ENCODE measurements at places on chromosomes 3 and 15. TPM values are rescaled to one million over a fixed set of nuclear protein-coding genes. Genes with fewer than 3 reads are reported as not detected.
A peak's percentile ranks its signal among the peaks of the same experiment; 100 is the strongest.

DNA sequence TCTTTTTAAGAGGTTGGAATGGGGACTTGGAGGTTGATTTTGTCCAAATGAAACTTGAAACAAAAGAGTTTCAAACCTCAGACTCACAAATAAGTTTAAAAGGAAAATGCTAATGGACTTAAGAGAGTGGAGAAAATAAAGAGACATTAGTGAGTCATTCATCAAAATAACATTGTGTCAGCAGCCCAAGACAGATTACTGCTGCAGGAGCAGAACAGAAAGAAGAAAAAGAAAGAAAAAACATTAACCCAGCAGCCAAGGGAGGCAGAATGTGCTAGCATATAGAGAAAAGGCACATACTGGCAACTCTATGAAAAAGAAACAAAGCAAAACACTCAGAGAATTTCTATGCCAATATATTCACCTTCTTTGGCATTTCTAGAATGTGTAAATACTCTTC, 42.6 kb downstream of the ADAMTS9 start:
- H3K27me3 ChIP-seq: no peaks in the 10 kb centered on the region
- no peaks in the 10 kb centered on the region for H3K4me1 ChIP-seq
- no peak overlapping the region for H3K27ac ChIP-seq
- H3K4me3 ChIP-seq: no peak overlapping the region
- no peak for DNase-seq

DNA sequence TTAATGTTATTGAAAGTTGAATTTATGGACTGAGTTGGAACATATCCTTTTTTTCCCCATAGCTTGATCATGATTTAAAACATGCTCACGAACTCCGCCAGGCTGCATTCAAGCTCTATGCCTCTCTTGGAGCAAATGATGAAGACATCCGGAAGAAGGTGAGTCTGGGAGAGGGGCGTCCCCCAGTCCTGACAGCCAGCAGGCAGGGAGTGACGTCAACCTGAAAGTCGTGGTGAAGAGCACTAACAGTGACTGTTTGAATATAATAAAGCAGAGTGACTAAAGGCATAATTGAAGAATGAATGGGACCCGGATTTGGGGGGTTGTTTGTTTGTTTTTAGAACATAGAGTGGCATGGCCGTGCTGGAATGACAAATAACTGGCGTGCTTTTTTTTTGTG, 57.9 kb downstream of the ARMC8 start:
- no peak overlapping the region for H3K27ac ChIP-seq
- no peak overlapping the region for H3K4me3 ChIP-seq
- H3K27me3 ChIP-seq: no peaks in the 10 kb centered on the region
- no peaks in the 10 kb centered on the region for H3K4me1 ChIP-seq
- H3K36me3 ChIP-seq: peaks cover 45% of the 10 kb centered on the region
- no peak for DNase-seq

- H3K27ac ChIP-seq: no peak overlapping the region
- no peaks in the 10 kb centered on the region for H3K36me3 ChIP-seq
- H3K4me3 ChIP-seq: no peak overlapping the region
- no peak for DNase-seq
These were observed 217.6 kb downstream of the SLCO3A1 start for GRCh38 chr15:92071045-92071634.

DNA sequence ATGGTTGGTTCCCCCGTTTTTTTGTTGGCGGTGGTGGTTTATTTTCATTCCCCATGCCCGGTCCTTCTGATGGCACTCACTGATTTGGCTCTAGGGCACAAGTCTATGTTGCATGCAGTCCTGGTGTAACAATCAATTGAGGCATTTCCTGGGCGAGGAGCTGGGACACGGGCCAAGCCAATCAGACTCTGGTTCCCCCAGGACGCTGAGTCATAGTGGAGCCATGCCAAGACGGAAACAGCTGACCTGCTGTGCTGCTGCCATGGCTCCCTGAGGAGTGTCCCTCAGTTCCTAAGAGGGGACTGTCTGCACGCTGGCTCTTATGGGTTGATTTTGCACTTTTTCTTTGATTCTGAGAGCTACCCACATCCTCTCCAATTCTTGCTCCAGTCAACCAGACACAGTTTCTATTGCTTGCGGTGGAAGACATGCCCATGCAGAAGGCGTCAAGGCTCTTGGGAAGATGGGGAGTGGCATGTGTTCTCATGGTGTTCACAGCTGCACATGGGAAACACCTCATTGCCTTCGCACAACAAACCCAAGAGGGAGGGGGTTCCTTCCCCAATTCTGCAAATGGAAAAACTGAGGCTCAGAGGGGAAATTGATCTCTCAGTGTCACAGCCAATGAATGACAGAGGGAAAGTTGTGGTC, 28.3 kb upstream of the ALDH1L1 start:
- no peaks in the 10 kb centered on the region for H3K36me3 ChIP-seq
- H3K4me3 ChIP-seq: no peak overlapping the region
- no peak for DNase-seq
- H3K4me1 ChIP-seq: no peaks in the 10 kb centered on the region

- H3K36me3 ChIP-seq: no peaks in the 10 kb centered on the region
- H3K27me3 ChIP-seq: no peaks in the 10 kb centered on the region
- no peak for DNase-seq
- no peak overlapping the region for H3K27ac ChIP-seq
These were observed 169.4 kb upstream of the ZNF385D start for GRCh38 chr3:21920421-21920861.

DNA sequence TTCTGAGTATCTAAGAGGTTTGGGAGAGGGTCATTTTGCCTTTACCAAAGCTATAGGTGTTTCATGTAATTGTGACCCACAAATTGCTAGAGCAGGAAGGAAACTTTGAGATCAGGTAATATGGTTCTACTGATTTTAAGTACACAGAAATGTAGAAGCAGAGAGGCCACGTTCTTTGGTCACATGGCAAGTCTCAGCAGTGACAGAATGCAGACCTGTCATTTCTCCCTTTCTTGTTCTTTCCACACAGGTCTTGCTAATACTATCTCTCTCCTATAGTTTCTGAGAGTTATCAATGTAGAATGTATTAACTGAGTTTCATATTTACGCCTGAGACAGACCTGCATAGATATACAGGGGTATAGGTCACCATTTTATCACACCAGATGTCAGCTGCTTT, 10.9 kb upstream of the RTP1 start:
- peaks cover 14% of the 10 kb centered on the region for H3K4me1 ChIP-seq
- H3K27me3 ChIP-seq: peaks cover 33% of the 10 kb centered on the region
- H3K4me3 ChIP-seq: no peak overlapping the region
- peaks cover 4% of the 10 kb centered on the region for H3K36me3 ChIP-seq
- DNase-seq: no peak

GRCh38 chr15:66840615-66841390, 138.8 kb downstream of the SMAD6 start:
- no peak overlapping the region for H3K27ac ChIP-seq
- no peaks in the 10 kb centered on the region for H3K36me3 ChIP-seq
- H3K4me3 ChIP-seq: no peak overlapping the region
- peaks cover 45% of the 10 kb centered on the region for H3K27me3 ChIP-seq
- peaks cover 2% of the 10 kb centered on the region for H3K4me1 ChIP-seq
- no peak for DNase-seq

DNA sequence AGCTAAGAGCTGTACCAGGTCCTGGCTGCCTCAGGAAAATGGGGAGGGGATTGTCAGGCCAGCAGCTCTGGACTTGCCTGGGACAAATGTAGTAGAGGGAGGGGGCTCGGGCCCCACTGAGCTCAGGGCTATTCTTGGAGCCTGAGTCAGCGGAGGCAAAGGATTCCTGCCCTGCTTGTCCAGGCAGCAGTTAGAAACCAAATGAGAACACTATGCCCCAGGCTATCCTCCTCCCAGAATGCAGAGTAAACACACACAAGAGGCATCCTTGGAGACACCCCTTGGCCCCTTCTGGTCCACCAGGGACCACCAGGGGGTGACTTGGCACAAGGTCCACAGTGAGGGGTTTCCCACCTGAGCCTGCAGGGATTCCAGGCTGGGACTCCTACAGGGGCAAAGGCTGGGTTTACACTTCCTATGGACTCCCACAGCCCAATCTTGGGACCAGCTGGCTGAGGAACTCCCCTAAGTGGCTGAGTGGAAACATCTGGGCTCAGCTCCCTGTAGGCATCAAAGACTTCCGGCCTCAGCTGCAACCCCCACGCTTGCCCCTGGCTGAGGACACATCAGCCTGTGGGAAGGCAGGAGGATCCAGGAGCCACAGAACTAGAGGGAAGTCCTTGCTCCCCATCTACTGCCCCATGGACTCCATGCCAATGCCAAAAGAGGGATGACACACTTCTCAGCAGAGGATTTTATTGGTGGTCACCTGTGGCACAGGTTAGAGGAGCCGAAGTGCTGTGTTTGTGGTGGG, 3.4 kb upstream of the COL7A1 start:
- H3K4me3 ChIP-seq: no peak overlapping the region
- H3K27me3 ChIP-seq: peaks cover 21% of the 10 kb centered on the region
- H3K4me1 ChIP-seq: no peaks in the 10 kb centered on the region
- DNase-seq: no peak
- peaks cover 19% of the 10 kb centered on the region for H3K36me3 ChIP-seq

- no peak for DNase-seq
- peaks cover 28% of the 10 kb centered on the region for H3K4me1 ChIP-seq
- peaks cover 3% of the 10 kb centered on the region for H3K27me3 ChIP-seq
- H3K4me3 ChIP-seq: no peak overlapping the region
These were observed 9.7 kb upstream of the CRBN start for GRCh38 chr3:3189102-3189727.

DNA sequence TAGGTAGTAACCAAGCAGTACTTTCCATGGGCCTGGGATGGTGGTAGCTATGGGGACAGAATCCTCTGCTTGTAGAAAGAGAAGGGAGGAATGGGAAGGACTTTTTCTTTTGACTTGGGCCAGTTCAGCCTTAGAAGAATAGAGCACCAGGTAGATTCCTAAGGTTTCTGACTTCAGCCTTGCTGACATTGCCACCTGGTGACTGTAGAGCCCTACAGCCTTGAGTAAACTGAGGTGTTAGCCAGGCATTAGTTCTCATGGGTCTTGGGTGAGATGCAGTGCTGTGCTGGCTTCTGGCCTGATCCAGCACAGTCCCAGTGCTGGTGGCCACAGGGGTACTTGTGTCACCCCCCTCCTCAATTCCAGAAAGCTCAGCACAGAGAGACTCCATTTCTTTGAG, 171.1 kb downstream of the ZBBX start:
- no peak overlapping the region for H3K27ac ChIP-seq
- DNase-seq: no peak
- H3K27me3 ChIP-seq: no peaks in the 10 kb centered on the region
- H3K4me1 ChIP-seq: no peaks in the 10 kb centered on the region

DNA sequence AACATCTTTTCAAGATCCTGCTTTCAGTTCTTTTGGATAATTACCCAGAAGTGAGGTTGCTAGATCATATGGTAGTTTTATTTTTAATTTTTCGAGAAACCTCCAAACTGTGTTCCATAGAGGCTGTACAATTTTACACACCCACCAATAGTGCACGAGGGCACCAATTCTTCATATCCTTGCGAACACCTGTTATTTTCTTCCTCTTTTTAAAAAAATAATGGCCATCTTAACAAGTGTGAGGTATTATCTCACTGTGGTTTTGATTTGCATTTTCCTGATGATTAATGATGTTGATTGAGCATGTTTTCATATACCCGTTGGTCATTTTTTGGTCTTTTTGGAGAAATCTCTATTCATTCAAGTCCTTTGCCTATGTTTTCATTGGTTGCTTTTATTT, 17.6 kb upstream of the CEP152 start:
- no peak overlapping the region for H3K27ac ChIP-seq
- no peak for DNase-seq
- peaks cover under 1% of the 10 kb centered on the region for H3K36me3 ChIP-seq
- no peaks in the 10 kb centered on the region for H3K4me1 ChIP-seq

DNA sequence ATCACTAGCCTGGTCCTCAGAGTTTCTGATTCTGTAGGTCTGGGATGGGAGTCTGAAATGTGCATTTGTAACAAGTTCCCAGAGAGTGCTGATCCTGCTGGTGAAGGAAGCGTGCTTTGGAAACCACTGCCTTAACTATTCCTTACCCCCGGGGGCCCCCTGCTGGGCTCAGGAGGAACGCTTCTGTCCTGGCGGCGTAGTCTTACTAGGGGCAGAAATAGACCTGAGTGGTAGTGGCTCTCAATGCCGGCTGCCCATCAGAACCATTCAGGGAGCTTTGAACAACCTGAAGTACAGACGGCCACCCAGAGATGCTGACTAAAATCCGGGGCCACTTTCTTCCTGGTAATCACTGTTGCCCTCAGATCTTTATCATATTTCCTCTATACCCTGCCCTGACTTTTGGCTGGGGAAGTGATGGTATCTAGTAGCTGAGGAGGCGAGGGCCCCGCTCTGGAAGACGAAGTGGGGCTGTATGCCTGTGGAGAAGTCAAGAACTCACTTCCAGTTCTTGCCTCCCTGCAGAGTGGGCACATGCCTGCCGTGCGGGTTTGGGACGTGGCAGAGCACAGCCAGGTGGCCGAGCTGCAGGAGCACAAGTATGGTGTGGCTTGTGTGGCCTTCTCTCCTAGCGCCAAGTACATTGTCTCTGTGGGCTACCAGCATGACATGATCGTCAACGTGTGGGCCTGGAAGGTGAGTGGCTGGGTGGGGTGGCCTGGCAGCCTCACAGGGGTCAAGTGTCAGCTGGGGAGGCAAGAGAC, 16.3 kb upstream of the JMJD7 start:
- DNase-seq: peak; percentile 77
- H3K27ac ChIP-seq: peak overlapping the region; percentile 1

DNA sequence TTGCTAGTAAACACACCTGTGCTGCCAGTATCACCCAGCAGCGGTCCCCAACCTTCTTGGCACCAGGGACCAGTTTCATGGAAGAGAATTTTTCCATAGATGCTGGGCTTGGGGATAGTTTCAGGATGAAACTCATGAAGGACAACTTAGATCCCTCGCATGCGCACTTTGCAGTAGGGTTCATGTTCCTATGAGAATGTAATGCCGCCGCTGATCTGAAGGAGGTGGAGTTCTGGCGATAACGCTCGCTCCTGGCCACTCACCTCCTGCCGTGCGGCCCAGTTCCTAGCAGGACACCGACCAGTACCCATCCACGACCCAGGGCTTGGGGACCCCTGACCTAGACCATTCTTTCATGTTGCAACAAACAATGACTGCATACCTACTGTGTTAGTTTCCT, 89.7 kb downstream of the TOP2B start:
- no peak for DNase-seq
- no peak overlapping the region for H3K4me3 ChIP-seq
- H3K27me3 ChIP-seq: no peaks in the 10 kb centered on the region
- no peaks in the 10 kb centered on the region for H3K4me1 ChIP-seq
- H3K27ac ChIP-seq: no peak overlapping the region

- no peak overlapping the region for H3K27ac ChIP-seq
- H3K4me3 ChIP-seq: no peak overlapping the region
- H3K27me3 ChIP-seq: no peaks in the 10 kb centered on the region
- H3K36me3 ChIP-seq: peaks cover 6% of the 10 kb centered on the region
- H3K4me1 ChIP-seq: peaks cover 36% of the 10 kb centered on the region
These were observed 112.7 kb downstream of the CHSY1 start for GRCh38 chr15:101138913-101139880.

AADAC gene
- total RNA-seq: not detected

GRAMD2A gene
- not detected for total RNA-seq

SLC35G2 gene
- not detected for total RNA-seq

TUSC7 gene
- not detected for total RNA-seq

ZBBX gene
- not detected for total RNA-seq

LHFPL4 gene
- not detected for total RNA-seq
